Naive thymus-derived CD8-positive, alpha-beta T cell (primary cell): ENCODE measurements at places on chromosomes 2 and 18.

- no peak overlapping the region for H3K27ac ChIP-seq
- H3K4me3 ChIP-seq = no peak overlapping the region
- H3K27me3 ChIP-seq = no peaks in the 10 kb centered on the region
- peaks cover 43% of the 10 kb centered on the region for H3K4me1 ChIP-seq
These were observed 433.6 kb downstream of the LPIN1 start for GRCh38 chr2:12180031-12180430.

- H3K27ac ChIP-seq = no peak overlapping the region
- DNase-seq = peak; percentile 55
- peaks cover 8% of the 10 kb centered on the region for H3K4me1 ChIP-seq
- no peak overlapping the region for H3K4me3 ChIP-seq
These were observed 3.5 kb upstream of the RHOB start for GRCh38 chr2:20443276-20443920.

- DNase-seq = no peak
- H3K27me3 ChIP-seq = peaks cover 40% of the 10 kb centered on the region
- H3K4me1 ChIP-seq = peaks cover 10% of the 10 kb centered on the region
- no peaks in the 10 kb centered on the region for H3K36me3 ChIP-seq
- H3K27ac ChIP-seq = no peak overlapping the region
These were observed 3.6 kb downstream of the CHN1 start for GRCh38 chr2:175001566-175001965.

DNA sequence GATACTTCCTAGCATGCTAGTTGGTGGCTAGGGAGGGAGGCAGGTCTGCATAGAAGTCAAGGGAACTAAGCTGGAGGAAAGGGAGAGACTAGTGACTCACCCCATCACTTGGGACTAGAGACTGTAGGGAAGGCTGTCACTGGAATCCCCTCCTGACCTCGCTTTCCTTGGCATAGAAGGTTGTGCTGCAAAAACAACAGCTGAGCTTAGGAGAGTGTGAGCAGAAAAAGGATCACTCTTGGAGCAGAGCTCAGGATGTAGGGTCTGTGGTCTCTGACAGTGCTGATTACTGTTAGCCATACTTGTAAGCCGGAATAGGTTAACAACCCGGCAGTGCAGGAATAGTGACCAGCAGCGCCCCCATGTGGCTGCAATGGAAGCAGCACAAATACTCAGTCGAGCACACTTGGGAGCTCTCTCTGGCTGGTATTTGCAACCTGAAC, 66.9 kb upstream of the SMAD2 start:
- no peak overlapping the region for H3K27ac ChIP-seq
- no peaks in the 10 kb centered on the region for H3K4me1 ChIP-seq
- H3K36me3 ChIP-seq = no peaks in the 10 kb centered on the region
- H3K27me3 ChIP-seq = no peaks in the 10 kb centered on the region
- H3K4me3 ChIP-seq = no peak overlapping the region
- DNase-seq = no peak

GRCh38 chr2:64228126-64228678, 84.0 kb upstream of the PELI1 start:
- no peaks in the 10 kb centered on the region for H3K27me3 ChIP-seq
- H3K36me3 ChIP-seq = no peaks in the 10 kb centered on the region
- peak overlapping the region; percentile 83 for H3K27ac ChIP-seq
- peaks cover 16% of the 10 kb centered on the region for H3K4me1 ChIP-seq
- H3K4me3 ChIP-seq = peak overlapping the region; percentile 82
- DNase-seq = peak; percentile 53

DNA sequence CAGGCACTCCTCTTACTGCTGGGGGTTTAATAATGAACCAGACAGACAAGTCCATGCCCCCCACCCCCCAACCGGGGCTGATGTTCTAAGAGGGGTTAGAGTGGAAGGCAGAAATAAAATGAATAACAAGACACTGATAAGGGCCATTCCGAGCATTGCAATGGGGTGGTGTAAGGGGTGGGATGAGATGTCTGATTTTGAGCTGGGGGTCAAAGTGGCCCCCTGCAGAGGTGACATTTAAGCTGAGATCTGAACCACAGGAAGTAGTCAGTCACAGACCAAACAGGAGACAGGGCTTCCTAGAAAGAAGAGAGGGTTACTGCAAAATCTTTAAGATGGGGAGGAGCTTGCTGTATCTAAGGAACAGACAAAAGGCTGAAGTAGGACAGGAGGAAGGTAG, 180.6 kb upstream of the SH3BP4 start:
- no peak overlapping the region for H3K4me3 ChIP-seq
- H3K36me3 ChIP-seq = no peaks in the 10 kb centered on the region
- H3K27ac ChIP-seq = no peak overlapping the region
- no peak for DNase-seq
- no peaks in the 10 kb centered on the region for H3K4me1 ChIP-seq
- peaks cover 15% of the 10 kb centered on the region for H3K27me3 ChIP-seq

GRCh38 chr2:72000110-72000509, 147.6 kb downstream of the CYP26B1 start:
- H3K27ac ChIP-seq = no peak overlapping the region
- no peaks in the 10 kb centered on the region for H3K4me1 ChIP-seq
- H3K36me3 ChIP-seq = no peaks in the 10 kb centered on the region
- no peak for DNase-seq

DNA sequence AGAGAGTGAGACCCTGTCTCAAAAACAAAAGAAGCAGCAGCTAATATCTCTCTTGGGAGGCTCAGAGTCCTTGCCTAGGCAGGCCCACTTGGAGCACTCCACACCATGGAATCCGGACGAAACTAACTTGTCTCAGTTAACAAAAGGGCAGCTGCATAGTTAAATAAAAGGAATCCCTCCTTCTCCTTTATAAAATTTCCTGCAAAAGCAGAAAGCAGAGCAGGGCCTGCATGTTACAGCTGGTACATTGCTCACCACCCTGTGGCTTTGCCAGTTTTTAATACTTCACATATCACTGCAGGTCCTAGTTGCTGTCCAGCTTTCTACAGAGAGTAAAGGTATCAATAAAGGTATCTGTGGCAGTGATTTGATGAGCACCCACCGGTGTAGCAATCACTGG, 93.6 kb downstream of the ASAP2 start:
- H3K27me3 ChIP-seq = peaks cover 3% of the 10 kb centered on the region
- H3K4me3 ChIP-seq = no peak overlapping the region
- H3K27ac ChIP-seq = no peak overlapping the region
- no peaks in the 10 kb centered on the region for H3K36me3 ChIP-seq
- H3K4me1 ChIP-seq = no peaks in the 10 kb centered on the region

GRCh38 chr2:171965661-171966060, 34.1 kb upstream of the METAP1D start:
- no peaks in the 10 kb centered on the region for H3K27me3 ChIP-seq
- no peak overlapping the region for H3K27ac ChIP-seq
- peaks cover 7% of the 10 kb centered on the region for H3K36me3 ChIP-seq
- no peak for DNase-seq
- peaks cover 33% of the 10 kb centered on the region for H3K4me1 ChIP-seq

DNA sequence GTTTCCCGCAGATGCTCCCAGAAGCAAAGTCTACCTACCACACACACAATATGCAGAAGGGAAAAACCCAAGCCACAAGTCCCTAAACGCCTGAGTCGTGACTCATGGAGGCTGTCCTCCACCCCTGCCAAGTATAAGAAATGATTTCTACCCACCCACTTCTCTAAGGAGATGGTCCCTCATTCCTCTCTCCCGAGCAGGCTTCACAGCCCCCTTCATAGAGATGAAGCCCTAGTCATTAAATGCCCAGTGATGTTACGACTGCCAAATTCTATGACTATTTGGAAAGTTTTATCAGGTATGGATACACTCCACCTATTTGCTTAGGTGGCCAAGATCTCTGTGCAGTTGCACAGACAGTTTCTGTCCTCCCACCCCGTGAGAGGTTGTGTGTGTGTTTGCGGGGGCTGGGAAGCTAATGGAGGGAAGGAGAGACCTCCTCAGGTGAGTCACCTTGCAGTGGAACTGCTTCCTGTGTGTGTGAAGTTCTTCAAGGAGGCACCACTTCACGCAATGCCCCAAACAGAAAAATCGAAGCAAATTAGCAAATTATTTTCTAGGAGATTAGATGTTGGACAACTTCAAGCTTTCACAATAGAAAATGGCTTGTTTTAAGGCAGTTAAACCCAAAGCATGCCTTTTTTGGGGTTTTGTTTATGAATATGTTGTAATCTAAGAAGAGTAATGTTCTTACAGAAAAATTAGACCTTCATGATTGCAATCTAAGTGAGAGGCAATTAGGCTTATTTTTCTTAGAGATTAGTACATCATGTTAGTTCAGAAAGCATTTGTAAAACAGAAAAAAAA, 175.2 kb downstream of the TGIF1 start:
- H3K27ac ChIP-seq = peak overlapping the region; percentile 23
- peaks cover 11% of the 10 kb centered on the region for H3K4me1 ChIP-seq
- H3K36me3 ChIP-seq = no peaks in the 10 kb centered on the region
- H3K27me3 ChIP-seq = no peaks in the 10 kb centered on the region
- no peak for DNase-seq
- H3K4me3 ChIP-seq = peak overlapping the region; percentile 44

- H3K4me3 ChIP-seq = no peak overlapping the region
- no peaks in the 10 kb centered on the region for H3K36me3 ChIP-seq
- no peak overlapping the region for H3K27ac ChIP-seq
- DNase-seq = no peak
- H3K4me1 ChIP-seq = peaks cover 24% of the 10 kb centered on the region
These were observed 81.3 kb upstream of the PELI1 start for GRCh38 chr2:64225491-64225890.

- no peaks in the 10 kb centered on the region for H3K27me3 ChIP-seq
- peaks cover 14% of the 10 kb centered on the region for H3K36me3 ChIP-seq
- H3K4me1 ChIP-seq = no peaks in the 10 kb centered on the region
- no peak overlapping the region for H3K27ac ChIP-seq
- DNase-seq = no peak
- no peak overlapping the region for H3K4me3 ChIP-seq
These were observed 11.9 kb upstream of the CCNT2 start for GRCh38 chr2:134906726-134907125.

DNA sequence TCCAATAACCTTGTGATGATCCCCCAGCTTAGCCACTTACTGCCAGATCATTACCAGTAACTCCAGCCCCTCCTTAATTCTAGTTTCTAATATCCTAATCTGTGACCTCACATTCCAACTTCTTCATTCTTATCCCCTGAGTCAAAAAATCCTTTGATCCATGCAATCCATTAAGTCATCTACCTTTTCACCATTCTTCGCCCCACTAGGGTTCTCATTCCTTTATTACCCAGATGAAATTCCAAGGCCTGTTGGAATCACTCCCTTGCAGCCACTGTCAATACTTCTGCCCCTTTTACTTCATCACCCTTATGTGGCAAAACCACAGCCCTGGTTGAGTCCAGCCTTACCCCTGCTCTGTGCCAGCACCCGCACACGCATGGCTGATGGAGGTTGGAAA, 20.3 kb upstream of the IL36G start:
- no peaks in the 10 kb centered on the region for H3K4me1 ChIP-seq
- no peak overlapping the region for H3K27ac ChIP-seq
- no peaks in the 10 kb centered on the region for H3K27me3 ChIP-seq
- no peaks in the 10 kb centered on the region for H3K36me3 ChIP-seq
- no peak for DNase-seq

GRCh38 chr2:217316743-217317142, 456.9 kb upstream of the TNP1 start:
- H3K4me1 ChIP-seq = peaks cover 18% of the 10 kb centered on the region
- H3K27ac ChIP-seq = no peak overlapping the region
- DNase-seq = no peak
- no peaks in the 10 kb centered on the region for H3K27me3 ChIP-seq
- no peaks in the 10 kb centered on the region for H3K36me3 ChIP-seq
- no peak overlapping the region for H3K4me3 ChIP-seq

DNA sequence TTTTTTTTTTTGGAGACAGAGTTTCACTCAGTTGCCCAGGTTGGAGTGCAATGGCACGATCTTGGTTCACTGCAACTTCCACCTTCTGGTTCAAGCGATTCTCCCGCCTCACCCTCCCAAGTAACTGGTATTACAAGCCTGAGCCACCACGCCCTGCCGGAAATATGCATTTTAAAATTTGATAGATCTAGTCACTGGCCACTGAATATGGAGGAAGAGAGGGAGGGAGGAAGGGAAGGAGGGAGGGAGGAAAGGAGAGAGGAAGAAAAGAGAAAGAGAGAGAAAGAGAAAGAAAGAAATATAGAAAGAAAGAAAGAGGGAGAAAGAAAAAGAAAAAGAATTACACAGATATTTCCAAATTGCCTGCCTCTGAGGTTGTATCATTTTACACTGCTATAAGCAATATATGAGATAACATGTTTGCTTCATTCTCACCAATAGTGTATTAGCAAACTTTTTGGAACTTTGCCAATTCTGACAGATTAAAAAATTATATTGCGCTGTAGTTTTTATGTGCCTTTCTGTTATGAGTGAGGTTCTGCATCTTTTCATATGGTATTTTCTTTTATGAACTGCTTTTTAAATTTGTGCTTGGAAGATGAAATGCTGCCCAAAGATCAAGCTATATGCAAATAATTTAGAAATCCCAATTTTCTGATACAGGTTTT, 161.2 kb upstream of the MAP3K20 start:
- no peak overlapping the region for H3K4me3 ChIP-seq
- H3K4me1 ChIP-seq = peaks cover 28% of the 10 kb centered on the region
- no peak overlapping the region for H3K27ac ChIP-seq

DNA sequence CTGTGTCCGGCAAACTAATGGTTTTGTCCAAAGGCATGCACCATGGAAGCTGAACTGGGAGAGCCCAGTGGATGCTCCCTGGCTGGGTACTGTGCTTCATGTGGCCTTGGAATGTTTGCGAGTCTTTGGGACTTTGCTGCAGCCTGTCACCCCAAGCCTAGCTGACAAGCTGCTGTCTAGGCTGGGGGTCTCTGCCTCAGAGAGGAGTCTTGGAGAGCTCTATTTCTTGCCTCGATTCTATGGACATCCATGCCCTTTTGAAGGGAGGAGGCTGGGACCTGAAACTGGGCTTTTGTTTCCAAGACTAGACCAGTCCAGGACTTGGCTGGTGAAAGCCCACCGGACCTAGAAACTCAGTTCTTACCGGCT, 1.7 kb downstream of the MARS2 start:
- peaks cover 5% of the 10 kb centered on the region for H3K27me3 ChIP-seq
- H3K4me3 ChIP-seq = peak overlapping the region; percentile 88
- DNase-seq = no peak
- H3K4me1 ChIP-seq = peaks cover 59% of the 10 kb centered on the region
- H3K36me3 ChIP-seq = peaks cover 26% of the 10 kb centered on the region

GRCh38 chr2:200587007-200587616, 1.3 kb downstream of the AOX1 start:
- peaks cover 18% of the 10 kb centered on the region for H3K27me3 ChIP-seq
- no peak for DNase-seq
- peak overlapping the region; percentile 50 for H3K4me3 ChIP-seq

DNA sequence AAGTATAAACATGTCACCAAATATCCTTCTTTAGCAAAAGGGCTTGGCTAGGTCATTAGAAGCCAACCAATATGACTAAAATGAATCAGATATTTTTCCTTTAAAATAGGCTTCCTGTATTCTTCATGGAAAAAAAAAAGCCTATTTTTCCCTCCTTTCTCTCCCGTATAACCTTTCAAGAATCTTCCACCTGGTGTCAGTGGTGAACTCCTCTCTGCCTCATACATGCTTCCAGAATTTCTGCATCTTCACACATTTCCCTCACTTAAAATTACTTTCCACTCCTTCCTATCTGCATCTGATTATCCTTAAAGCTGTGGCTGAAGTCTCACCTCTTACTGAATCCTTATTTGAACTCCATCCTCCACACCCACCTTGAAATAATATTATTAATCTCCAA, 116.9 kb upstream of the FANCL start:
- DNase-seq = no peak
- H3K27ac ChIP-seq = no peak overlapping the region
- no peaks in the 10 kb centered on the region for H3K4me1 ChIP-seq
- H3K36me3 ChIP-seq = no peaks in the 10 kb centered on the region
- H3K27me3 ChIP-seq = no peaks in the 10 kb centered on the region
